Mammary epithelial cell (primary cell): ENCODE measurements at places on chromosomes 12 and 14. TPM values are rescaled to one million over a fixed set of nuclear protein-coding genes. Genes with fewer than 3 reads are reported as not detected.

The PKP2 gene
- total RNA-seq, result 42.3 and 43.2 TPM in 2 replicates

The DBX2 gene
- total RNA-seq, result not detected

The IFI27 gene
- total RNA-seq, result 1.3 TPM in 1 of 2 replicates, not detected in the other

The IFT81 gene
- total RNA-seq, result 6.5 and 8.8 TPM in 2 replicates

The SYNE3 gene
- total RNA-seq, result 3.5 TPM

The ERBB3 gene
- total RNA-seq, result 2.7 and 3.6 TPM in 2 replicates

The RAP1B gene
- total RNA-seq, result 140 TPM

DNA sequence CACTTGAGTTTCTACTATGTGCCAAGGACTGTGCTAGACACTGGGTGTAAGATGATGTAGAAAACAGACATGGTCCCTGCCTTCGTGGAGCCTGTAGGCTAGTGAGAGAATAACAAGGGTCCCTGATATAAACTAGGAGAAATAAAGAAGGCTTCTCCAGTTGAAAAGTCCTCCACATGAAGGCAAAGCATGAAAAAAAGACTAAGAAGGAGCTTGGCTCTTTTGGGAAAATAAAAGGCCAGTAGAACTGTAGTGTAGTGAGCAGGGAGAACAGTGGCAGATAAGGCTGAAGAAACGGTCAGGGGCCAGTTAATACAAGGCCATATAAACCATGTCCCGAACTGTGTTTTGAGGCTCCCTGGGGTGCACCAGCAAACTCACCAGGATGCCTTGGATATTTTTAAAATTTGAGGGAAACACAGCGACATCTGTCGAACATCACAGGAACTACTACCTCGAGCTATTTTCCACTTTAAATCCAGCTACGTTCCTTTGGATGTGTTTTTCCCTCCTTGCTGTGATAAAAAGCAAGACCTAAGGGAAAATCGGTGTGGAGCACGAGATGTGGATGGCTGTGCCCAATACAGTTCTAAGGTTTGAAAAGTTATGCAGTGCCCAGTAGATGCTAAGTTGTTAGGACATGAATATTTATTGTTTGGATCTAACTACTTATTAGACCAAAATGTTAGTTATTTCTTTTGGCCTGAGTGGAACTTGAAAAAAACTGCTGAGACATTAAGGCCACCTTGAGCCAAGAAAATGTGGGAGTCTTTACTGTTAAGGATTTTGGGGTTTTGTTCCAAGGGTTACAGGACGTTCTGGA, 8.5 kb upstream of the CFL2 start:
- DNase-seq, result peak; percentile 38

DNA sequence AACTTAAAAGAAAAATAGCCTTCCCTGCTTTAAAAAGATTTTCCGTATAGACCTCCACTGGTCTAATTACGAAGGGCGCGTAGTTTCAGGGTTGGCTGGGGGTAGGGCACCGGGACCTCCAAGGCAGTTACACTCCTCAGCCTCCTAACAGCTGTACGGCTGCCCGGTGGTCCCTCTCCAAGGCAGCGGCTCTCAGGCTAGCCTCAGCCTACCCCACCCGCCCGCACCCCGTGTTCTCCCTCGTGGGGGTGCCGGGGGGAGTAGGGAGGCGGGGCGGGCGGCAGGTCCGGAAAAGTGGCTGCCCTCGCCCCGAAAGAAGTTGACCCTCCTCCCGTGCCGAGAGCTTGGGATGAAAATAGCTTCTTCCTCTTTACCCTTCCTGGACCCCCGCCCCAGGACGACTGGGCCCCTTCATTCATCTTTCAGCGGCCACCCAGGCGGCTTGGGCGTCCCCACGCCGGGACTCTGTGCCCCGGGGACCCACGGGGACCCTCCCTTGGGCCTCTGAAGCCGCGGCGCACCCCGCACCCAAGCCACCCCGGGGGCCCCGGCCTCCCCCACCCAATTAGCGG, 991 bp upstream of the RCOR1 start:
- no peak for DNase-seq

GRCh38 chr14:44180975-44181374, 326.1 kb downstream of the FSCB start:
- no peak for DNase-seq

DNA sequence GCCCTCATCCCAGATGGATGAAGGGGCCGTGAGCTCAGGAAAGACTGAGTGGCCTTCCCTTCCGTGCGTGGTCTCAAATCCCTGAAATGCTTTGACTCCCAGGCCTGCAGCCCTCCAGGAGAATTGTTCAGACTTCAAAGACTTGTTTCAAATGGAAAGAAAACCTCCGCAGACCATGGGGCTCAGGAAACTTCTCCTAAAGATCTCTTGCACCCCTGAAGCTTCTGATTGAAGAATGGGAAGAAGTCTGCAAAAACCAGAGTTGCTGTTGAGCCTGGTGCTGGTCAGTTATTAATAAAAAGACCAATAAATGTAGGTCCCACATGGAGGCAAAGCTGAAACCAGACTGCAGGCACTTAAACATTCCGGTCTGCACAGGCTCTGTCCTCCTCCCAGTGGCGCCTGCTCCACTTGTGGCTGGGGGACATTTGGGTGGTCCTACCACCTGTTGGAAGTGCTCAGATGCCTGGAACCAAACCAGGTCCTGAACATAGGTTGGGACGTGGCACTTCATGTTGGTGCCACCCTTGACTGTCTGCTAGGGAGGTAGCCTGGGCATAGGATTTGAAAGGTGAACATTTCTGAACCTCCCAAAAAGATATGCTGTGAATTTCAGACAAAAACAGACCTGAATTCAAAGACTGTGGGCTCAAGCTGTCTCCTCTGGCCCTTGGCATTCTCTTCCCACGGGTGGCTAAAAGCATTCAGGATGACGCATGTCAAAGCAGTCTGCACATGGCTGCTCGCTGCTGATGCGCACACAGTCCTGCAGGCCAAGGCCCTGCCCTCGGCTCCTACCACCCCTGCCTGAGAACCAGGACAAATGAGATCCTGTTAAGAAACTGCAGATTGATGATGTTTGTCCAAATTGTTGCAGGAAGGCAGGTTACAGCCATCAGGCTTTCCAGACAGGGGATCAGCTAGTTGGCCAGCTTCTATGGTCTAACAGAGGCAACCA, 36.2 kb upstream of the MEG3 start:
- DNase-seq, result no peak

GRCh38 chr14:100994082-100994481, 90.6 kb upstream of the RTL1 start:
- DNase-seq, result peak; percentile 71

GRCh38 chr12:13350381-13350780, 153.9 kb downstream of the EMP1 start:
- DNase-seq, result no peak

- no peak for DNase-seq
Measured at GRCh38 chr12:39886106-39886505, 219.8 kb downstream of the SLC2A13 start.

DNA sequence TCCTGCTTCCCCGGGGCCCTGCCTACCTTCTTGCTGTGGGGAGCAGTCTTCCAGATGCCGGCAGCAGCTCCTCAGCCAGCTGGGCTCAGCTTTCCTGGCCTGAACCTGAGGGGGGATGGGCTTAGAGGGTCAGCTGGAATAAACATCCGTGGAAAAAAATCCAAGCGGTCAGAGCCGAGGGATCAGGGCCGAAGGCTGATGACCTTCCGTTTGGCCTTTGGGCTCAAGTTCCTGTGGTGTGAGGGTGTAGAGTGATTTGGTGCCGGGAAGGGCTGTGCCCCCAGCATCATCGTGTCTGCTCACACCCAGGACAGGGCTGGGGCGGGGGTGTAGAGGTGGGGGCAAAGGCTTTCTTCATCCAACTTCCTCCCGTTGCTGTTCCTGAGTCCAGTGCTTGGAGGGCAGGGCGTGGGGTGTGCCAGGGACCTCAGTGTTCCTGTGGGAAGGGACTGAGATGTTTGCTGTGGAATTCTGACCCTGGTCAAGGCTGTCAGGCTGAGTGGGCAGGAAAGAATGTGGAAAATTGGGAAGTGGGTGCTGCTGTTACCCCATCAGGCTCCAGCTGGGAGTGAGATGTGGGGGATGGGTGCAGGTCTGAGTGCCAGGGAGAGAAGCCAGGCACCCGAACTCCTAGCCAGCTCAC, 2.6 kb downstream of the SMIM41 start:
- DNase-seq, result no peak

GRCh38 chr12:4275870-4276301, 2.3 kb downstream of the CCND2 start:
- no peak for DNase-seq

DNA sequence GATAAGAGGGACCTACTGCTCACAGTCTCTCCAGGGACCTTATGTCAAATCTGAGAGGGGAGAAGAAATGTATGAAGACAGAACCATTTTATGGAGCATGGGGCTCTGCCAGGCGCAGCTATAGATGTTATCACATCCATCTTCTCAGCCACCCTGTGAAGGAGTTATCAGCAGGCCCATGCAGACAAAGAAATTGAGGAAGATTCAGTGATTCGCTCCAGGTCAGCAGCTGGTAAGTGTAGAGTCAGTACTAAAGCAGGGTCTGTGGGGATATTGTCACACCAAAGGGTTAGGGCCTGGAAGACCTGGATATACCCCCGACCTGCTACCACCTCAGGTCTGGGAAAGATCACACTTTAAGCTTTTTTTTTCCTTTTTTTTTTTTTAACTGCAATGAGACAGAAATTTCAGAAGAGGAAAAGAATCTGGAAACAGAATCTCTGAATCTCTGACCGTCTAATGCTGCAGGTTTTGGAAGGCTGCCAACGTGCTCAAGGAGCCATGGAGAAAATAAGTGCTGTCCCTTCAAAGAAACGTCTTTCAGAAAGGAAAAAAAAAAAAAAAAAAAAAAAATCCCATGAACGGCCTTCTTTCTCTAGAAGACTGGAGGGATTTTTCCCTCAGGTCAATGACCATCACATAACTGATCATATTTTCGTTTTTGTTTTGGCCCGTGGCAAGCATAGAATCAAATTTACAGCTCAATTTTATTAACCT, 73.3 kb upstream of the PLEKHG7 start:
- DNase-seq, result no peak

DNA sequence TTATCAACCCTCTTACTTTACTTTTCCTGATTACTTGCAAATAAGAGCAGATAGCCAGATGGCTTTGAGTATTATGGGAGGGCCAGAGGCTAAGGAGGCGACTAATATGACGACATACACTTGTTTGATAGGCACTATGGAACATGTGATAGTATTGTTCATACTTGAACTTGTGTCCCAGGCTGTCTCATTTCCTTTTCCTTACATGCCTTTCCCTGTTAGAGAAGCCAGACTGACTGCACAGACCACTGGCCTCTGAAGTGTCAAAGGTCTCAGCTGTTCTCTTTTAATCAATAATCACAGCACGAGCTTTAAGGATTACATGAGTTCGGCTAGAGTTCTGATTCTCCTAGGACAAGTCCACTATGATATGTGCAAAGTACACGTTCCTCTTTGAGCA, 326.0 kb downstream of the PRKD1 start:
- DNase-seq, result no peak
